ENCODE measurements at places on chromosomes 4 and X.

DNA sequence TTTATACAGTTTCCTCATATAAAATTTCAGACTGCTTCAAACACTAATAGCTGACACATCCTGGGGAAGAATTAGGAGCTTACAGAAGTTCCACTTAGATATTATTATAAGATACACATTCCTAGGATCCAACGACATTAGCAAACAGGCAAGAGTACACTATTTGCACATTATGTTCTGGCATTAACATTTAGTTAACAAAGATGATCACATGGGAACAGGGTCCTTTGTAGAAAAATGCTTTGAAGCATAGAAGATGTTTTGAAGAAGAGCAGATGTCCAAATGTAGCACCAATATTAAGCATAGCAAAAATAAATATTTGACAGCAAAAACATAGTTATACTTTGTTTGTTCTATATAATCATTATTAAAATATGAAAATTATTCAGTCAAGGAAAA, 52.1 kb downstream of the BTC start:
- DNase-seq, result no peak

- no peak for DNase-seq
These were observed 101.8 kb upstream of the CXorf51B start for GRCh38 chrX:146707781-146708180.

GRCh38 chrX:10047133-10047532, 80.0 kb downstream of the CLDN34 start:
- no peak for DNase-seq

- DNase-seq, result no peak
These were observed 500.7 kb downstream of the ZNF674 start for GRCh38 chrX:46044486-46044885.

DNA sequence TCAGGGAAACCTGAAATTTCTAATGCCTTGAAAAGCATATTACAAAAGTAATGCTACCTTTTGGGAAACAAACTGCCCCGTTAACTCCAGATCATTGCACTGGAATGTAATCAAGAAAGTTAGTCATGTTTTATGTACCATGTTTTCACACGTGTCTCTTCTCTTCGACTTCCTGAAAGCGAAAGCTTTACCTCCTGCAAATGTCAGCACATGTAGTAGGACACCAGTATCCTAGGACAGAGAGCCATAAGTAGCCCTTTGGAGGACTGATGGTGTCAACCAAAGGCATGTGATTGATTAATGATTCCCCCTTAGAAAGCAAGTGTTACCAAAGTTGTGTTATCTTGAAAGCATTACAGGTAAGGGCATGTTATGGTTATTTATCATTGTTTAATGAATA, 8.8 kb upstream of the MND1 start:
- no peak for DNase-seq

DNA sequence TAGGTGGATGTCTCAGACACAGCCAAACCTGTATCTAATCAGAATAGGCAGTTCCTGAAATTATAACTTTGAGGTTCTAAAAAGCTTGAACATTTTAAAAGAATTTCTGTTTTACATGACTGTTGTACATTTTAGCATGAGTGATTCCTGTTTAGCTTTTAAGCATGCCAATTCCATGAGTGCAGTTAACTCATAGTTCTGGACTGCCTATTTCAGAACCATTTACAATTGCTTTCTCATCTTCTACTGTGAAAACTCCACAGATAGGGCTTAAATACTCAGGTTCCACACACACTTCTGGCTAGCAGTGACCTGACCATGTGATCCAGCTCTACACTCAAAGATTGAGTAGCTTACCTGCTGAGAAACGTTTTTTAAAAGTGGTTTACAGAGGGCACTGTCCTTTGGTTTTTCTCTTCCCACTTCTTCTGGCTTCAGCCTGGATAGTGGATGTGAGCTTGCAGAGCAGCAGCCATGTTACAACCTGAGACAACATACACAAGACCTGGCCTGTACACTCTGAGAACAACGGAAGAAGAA, 280.8 kb downstream of the ANKRD50 start:
- DNase-seq, result no peak

GRCh38 chr4:66357316-66357715, 687.0 kb upstream of the EPHA5 start:
- DNase-seq, result no peak

- DNase-seq, result no peak
These were observed 42.5 kb downstream of the VGLL1 start for GRCh38 chrX:136574548-136574947.

GRCh38 chr4:14518136-14518535, 484.1 kb upstream of the CPEB2 start:
- DNase-seq, result no peak

- DNase-seq, result no peak
These were observed 170.7 kb upstream of the SMARCAD1 start for GRCh38 chr4:94036964-94037363.

- DNase-seq, result no peak
These were observed 281.5 kb downstream of the USP46 start for GRCh38 chr4:52377563-52377962.

DNA sequence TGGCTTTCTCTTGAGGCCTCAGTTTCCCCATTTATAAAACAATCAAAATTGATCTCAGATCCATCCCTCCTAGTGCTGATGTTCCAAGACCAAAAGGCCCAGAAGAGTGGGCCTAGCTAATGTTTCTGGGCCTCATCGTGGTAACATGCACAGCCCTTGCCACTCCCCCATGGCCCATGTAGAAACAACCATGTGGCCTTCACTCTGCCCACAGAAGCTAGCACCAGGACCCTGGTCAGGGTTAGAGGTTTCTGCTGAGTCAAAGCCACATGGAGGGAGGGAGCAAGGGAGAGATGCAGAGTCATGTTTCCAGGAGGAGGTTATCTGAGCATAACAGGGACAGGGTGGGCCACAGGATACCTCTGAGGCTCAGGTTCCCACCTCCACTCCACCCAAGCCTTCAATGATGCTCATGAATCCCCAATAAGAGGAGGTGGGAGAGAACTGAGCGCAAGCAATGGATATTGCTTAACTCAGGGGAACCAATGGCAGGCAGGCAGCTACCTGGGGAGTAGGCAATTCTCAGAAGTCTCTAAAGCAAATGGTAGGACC, 16.9 kb downstream of the OTUD5 start:
- DNase-seq, result no peak

- DNase-seq, result no peak
These were observed 25.8 kb upstream of the PLA2G12A start for GRCh38 chr4:109755656-109756055.

DNA sequence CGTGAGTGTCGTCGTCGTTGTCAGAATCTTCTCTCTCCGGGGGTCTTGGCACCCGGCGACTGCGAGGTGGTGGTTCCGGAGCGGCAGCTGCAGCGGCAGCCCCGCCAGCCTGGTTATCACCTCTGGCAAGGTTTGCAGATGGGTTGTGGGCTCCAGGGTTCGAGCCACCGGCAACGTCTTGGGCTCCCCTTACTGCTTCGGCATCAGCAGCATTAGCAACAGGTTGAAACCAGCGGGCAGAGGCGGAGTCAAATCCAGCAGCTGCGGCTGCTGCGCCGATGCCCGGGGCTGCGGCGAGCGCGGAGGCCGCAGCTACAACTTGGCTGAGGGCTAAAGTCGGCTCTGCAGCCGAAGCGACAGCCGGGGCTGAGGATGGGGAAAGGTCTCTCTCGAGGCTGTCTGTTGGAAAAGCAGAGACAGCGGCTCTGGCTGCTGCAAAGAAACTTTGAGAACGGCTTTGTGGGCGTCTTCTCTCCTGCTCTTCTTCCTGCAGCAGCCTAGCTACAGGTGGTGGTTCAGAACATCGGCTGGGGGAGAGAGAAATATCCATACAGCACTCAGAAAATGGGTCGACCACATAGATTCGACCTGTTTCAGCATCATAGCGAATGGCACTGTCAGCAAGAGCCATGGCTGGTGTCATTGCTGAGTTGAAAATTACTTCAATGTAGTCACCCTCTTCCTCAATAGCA, 3.6 kb downstream of the IRS4 start:
- DNase-seq, result no peak

DNA sequence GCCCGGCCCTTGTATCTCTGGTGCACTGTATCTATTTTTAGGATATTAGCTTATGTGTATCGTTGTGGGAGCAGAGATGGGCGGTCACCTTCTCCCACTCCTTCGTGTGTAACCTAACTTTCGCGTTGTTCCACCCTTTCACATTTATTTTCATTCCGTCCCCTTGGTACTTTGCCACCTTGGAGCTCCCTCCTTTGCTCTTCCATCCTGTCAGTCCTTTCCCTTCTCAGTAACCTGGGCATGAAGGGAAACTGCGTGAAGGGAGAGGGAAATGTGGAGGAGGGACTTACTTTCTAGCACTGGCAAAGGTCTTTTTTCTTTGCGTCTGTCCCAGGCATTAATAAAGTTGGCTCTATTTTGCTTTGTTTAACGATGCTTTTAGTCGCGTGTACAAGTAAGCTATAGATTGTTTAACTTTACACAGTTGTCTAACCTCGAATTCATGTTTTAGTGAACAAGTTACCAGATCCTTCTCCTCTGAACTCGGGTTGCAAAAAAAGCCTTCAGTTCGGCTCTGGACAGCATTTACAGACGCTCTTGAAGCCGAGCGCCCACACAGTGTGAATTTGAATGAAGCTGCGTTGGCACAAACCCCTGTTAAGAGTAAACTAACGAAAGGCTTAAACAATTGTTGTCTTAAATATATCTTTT, 3.9 kb downstream of the PCDH10 start:
- no peak for DNase-seq

DNA sequence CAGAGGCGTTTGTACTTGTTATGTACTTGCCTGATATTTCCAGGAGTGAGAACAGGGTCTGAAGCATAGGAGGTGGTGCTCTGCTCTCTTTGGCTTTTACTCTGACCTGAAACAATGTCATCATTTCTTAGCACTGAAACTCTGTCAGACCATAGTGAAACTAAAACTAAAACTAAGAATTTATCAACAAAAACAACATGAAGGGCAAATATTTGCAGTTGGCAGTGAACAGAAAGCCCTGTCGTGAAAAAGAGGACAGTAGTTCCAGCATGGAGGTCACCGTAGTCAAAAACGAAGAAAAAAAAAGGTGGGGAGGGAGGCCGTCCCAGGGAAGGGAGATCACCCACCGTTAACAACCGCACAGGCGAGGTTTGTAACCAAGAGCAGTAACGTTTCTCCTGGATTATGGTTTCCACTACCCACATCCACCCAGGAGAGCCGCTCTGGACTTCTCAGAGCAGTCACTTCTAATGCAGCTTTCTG, 97.5 kb downstream of the ANK2 start:
- peak; percentile 48 for DNase-seq

- no peak for DNase-seq
These were observed 20.1 kb downstream of the ARHGEF9 start for GRCh38 chrX:63764946-63765345.

DNA sequence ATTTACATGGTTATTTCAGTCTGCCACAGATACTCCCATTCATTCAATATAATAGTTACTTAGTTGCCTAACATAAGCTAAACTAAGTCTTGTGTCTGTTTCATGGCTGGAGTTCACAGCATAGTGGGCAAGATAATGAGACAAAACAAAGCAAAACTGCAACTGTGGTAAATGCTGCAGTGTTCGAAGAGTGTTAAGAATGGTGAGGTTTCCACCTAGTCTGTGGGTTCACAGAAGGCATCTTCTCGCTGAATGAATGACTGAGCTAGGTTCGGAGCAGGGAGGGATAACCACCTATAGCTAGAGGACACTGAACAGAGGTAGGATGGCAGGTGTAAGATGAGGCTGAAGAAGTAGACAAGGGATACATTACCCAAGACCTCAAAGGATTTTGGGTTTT, 171.0 kb downstream of the FBXW7 start:
- DNase-seq, result no peak

GRCh38 chrX:12721042-12721441, 70.2 kb upstream of the PRPS2 start:
- no peak for DNase-seq

DNA sequence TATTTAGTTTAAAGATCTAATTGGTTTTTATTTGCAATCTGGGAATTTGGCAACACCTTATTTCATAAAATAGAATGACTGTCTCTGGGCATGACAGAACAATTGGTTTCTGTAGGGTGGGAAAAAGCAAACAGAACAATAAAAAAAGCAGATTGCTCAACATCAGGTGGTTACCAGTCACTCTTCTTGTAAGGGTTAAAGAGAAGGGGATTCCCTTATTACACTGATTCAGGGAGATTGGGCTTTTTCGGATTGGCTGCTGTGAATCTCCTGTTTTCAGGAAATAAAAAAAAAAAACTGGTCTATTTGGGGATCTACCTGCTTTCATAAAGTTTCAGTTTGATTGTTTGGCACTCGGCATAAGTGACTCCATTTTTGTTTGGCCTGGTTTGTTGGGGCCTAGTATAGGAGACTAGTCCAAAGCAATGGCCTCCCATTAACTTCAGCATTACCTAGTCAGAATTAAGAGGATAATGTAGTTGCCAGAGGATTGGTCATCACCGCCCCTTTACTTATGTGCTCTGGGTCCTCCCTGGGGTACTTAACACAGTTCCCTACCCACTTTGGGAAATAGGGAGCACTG, 380.5 kb downstream of the IDS start:
- no peak for DNase-seq

GRCh38 chr4:15040916-15041463, 38.7 kb downstream of the CPEB2 start:
- DNase-seq, result no peak

DNA sequence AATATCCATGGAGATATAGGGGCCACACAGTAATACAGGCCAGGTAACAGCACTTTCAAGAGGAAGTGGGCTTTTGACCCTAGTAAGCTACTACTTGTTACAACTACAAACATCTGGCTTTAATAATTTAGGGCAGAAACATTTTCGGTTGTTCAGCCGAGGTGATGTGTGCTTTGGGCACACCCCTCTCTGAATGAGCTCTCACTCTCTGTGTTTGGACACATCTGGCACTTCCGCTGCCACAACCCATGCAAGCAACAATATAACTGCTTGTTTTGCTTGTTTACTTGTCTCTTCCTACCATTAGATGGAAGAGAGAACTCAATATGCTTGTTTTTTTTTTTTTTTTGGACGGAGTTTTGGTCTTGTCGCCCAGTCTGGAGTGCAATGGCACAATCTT, 277.2 kb downstream of the HS3ST1 start:
- DNase-seq, result no peak

DNA sequence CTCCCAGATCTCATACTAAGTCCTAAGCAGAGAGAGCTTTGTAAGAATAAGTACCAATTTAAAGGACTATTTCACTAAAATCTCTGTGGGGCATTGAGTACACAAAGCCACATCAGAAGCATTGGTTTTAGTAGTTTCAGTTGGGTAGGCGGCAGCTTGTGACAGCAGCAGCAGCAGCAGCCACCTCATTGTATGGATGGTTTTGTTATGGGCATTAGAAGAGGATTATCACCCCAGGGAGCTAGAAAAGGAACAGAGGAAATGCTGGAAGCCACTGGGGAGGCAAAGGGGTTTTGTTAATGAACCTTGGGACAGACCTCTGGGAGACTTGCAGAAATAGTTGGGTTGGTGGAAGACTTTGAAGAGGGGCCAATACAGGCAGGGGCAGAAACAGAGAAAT, 93.9 kb upstream of the FRMPD3 start:
- DNase-seq, result no peak

DNA sequence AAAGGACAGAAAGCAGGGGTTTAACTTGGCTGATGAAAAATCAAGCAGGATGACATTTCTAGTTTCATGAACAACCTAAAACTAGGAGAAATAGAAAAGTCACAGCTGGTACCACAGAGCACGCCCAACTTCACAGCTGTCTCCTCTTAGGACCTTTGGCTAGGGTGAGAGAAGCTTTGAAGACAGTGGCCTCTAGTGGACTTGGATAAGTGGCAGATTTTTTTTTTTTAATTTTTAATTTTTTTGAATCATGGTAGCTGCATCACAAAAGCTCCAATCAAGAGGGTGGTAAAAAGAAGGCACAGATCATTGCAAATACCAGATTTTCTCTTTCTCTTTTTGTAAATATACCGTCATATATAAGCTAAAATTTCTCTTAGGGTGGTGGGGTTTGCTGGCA, 20.2 kb upstream of the MAP3K15 start:
- DNase-seq, result no peak

GRCh38 chr4:99013402-99013843, 17.9 kb downstream of the METAP1 start:
- no peak for DNase-seq

All from right lobe of liver (tissue), 6 donors.